Erythroblast (primary cell): ENCODE measurements at places on chromosomes 2 and 18.

DNA sequence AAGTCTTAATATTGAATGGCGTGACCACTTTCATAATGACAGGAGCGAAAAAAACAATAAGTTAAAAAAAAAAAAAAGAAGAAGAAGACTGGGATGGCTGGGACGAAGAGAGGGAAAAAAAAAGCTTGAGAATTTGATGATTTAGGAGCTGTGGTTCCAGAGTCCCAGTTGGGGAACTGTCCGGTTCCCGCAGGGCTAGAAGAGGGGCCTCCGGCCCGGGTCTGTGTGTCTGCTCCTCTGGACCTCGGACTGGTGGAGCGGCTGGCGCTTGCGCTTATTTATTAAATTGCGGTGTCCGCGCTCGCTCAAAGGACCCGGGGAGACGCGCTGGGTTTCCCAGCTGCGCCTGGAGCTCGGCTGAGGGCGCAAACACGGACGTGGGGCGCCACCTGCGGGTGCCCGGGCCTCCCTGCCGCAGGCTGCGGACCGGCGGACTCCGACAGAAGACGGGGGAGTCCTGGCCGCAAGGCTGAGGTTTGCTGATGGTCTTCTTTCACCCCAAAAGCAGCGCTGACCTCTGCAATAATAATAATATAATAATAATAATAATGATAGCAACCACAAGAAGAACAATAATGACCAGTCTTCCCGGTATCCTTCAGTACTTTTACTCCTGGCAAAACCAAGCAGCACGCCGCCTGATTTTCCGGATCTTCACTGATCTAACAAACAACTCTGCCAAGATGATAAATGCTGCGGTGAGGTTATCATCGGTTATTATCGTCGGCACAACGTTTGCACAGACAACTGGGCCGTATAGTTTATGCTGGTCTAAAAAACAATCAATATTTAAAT is at the start of gene CBLN2:
Gene CBLN2, minus strand, starts transcription at position 251 of the 795 bp plus-strand sequence. CDS start 2,182 bp downstream, outside the sequence.
- peak; percentile 45 for DNase-seq

- no peak for DNase-seq
Observed at GRCh38 chr2:27566628-27567027, 16.2 kb upstream of the ZNF512 start.

DNA sequence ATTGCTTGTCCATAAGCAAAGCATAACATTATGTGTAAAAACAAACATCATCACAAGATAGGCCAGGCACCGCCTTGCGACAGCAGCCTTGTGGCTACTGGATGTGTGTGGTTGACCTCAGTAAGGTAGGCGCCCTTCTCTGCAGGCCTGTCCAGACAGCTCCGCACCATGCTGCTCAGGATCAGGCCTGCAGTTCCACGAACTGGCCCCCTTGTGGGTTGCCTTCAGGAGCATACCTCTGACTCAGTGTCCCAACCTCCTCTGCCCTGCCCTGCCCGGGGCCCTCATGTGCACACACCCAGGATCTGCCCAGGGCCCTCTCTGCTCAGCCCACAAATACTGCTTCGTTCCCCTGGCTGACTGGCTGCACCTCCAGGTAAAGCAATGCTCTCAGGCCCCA is 16.1 kb upstream of the ZNF236 start:
- DNase-seq: no peak

DNA sequence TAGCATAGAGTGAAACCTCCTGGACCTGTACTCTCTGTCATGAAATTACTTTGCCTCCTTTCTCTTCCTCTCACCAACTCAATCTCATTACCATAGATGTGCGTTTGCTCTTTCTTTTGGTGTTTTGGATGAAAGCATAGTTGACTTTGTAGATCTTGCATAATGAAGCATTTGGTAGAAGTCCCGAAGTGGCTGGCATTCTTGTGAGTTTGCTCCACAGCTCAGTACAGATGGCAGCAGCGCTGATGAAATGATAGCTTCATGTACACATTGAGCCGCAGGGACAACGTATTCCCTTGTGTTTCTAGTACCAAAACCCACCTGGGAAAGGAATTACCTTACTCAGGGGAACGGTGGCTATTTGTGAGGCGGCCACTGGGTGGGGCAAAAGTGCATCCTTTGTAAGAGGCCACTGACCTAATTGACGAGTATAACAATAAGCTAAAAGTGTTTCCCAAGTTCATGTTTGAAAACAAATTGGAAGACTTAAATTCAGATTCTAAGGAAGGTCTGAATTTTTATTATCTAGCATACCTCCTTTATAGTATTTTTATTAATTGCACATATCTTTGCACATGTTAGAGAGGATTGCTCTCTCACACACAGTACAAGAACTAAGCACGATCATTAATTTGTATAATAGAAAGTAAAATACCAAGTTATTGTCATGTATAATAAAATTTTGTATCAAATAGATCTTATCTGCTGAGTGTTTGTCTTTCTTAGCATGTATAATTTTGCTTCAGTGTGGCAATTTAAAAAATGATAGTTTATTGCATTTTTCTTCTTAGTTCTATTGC is 25.4 kb upstream of the CDH7 start:
- peak; percentile 3 for DNase-seq

DNA sequence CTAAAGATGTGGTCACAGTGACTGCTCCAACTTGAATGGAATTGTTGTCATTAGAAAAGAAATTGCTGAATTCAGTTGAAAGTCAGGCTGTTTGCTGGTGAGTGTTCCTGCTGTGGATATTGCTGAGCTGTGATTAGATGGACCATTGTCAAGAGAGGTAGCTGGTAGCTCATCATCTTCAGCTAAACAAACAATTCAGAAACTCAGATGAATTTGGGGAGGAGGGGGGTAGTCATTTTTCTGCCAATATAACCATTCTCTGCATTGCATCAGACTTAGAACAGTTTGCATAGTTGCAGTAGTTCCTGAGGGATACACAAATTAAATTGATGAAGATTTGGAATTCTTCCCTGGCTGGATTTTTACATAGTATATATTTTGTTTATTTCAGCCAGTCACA is 108.3 kb downstream of the MTCL1 start:
- no peak for DNase-seq

- peak; percentile 89 for DNase-seq
Observed at GRCh38 chr2:11477994-11478393, 12.0 kb upstream of the E2F6 start.

GRCh38 chr2:233080836-233081229 is 20.7 kb downstream of the INPP5D start:
- no peak for DNase-seq

GRCh38 chr18:55858661-55859515 is 270.9 kb upstream of the TCF4 start:
- no peak for DNase-seq

GRCh38 chr2:64454386-64455332 is 697 bp downstream of the LGALSL start:
- DNase-seq: peak; percentile 62

DNA sequence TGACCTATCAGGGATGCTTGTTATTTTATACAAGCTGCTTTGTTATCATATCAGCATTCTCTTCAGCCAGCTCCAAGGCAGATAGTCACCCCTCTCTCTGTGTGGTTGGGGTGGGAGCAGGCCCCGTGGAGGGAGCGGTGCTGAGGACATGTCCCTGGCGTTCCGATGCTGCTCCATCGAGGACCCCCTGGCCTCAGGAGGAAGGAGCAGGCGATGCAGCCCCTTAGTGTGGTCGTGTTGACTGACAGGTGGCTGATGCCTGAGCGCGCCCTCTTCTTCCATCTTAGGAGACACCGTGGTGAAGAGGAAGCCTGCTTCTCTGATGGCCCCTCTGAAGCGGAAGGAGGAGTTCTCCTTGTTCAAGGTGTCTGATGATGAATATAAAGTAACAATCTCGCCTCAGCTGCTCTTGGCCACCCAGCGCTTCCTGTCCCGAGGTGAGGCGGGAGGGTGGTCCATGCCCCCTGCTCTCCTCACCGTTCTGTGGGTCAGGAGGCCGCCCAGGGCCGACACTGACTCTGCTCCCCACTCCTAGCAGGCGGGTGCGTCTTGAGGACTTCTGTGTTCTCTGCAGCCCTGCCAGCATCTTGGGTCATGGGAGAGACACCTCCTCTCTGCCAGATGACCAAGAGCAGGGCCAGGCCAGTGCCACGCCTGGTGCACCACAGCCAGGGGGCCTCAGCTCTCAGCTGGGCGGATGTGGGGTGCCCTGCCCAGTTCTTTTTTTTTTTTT is 10.6 kb downstream of the CNNM3 start:
- no peak for DNase-seq

- no peak for DNase-seq
Observed at GRCh38 chr2:240288087-240288521, 147.4 kb upstream of the GPC1 start.

DNA sequence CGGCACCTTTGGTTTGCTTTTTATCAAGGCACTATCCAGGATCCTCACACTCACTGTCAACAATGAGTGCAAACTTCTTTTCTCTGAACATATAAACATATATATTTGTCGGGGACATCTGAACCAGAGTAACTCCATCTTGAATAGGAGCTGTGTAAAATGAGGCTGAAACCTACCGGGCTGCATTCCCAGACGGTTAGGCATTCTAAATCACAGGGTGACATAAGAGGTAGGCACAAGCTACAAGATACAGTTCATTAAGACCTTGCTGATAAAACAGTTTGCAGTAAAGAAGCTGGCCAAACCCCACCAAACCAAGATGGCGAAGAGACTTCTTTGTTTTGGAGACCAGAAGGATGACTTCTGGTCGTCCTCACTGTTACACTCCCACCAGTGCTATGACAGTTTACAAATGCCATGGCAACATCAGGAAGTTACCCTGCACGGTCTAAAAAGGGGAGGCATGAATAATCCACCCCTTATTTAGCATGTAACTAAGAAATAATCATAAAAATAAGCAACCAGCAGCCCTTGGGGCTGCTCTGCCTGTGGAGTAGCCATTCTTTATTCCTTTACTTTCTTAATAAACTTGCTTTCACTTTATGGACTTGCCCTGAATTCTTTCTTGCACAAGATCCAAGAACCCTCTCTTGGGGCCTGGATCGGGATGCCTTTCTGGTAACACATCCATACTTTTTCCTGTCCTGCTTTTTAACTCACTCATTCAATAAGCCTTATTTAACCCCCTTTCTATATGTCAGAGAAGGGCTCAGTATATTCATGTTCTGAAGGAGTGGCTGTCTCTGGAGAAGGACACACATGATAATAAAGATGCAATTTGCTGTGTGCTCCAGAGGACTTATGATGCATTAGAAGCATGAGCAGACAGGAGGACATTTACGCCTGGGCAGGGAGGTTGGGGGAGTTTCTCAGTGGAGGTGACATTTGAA is 65.4 kb downstream of the TACR1 start:
- no peak for DNase-seq

DNA sequence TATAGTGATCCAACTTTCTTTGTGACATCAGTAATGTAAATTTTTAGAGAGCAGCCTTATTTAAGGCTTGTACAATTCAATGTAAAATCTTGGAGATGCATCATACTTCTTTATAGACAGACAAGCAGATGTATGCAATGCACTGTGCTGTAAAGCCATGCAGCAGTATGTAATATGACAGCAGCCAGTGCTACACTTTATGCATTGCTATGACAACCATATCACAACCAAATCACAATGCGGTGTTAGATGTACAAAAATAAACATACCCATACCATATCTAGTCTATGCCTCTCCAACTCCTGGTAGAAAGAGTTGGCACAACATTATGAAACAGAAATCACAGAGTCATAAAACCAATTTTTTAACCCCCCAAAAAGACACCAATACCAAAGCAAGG is 110.3 kb upstream of the WDSUB1 start:
- DNase-seq: no peak

DNA sequence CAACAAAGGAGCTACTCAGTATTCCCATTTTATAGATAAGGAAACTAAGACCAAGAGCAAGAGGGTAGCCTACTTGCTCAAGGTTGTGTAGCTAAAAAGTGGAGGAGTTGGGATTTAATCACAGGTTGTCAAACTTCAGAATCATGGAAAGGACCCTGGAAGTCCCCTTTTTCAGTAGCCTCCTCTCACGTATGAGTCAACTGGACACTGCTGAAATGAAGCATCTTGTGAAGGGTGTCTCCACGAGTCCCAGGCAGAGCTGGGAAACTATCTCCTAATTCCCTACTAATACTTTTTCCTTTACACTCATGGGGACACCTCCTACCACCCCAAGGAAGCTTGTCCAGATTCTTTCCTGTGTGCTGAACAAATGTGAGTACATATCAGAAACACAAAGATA is 155.8 kb downstream of the RHBDD1 start:
- no peak for DNase-seq

GRCh38 chr2:109177635-109178034 is 48.6 kb downstream of the SH3RF3 start:
- DNase-seq: no peak

DNA sequence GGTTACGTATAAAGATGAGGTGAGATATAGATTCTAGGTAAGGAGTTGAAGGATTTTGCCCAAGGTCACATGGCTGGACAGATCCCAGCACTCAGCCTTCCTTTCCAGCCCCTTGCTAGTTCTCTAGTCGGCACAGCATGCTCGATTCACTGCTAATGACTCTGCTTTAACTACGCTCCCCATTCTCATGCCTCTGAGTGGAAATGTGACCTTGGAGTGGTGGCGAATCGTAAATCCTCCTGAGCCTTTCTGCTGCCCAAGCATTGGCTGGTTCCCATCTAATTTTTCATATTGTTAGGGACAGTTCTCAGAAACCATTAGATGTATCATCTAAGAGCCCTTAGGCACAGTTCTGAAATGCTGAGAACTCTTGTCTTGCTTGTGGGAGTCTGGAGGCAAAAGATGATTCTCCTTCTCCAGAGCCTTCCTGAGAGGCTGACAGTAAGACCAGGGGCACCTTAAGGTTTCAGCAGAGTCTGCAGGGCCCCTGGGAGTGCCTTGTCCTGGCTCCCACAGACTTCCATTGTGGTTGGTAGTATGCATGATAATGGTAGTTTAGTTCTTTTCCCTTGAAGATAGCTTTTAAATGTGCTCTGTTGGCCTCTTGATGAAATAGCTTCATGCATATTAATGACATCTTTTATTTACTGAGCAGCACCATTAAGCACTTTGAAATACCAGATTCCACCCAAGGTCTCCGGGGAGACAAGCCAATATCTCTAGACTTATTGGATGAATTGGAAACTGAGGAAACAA is 377.8 kb upstream of the SLC14A2 start:
- no peak for DNase-seq

DNA sequence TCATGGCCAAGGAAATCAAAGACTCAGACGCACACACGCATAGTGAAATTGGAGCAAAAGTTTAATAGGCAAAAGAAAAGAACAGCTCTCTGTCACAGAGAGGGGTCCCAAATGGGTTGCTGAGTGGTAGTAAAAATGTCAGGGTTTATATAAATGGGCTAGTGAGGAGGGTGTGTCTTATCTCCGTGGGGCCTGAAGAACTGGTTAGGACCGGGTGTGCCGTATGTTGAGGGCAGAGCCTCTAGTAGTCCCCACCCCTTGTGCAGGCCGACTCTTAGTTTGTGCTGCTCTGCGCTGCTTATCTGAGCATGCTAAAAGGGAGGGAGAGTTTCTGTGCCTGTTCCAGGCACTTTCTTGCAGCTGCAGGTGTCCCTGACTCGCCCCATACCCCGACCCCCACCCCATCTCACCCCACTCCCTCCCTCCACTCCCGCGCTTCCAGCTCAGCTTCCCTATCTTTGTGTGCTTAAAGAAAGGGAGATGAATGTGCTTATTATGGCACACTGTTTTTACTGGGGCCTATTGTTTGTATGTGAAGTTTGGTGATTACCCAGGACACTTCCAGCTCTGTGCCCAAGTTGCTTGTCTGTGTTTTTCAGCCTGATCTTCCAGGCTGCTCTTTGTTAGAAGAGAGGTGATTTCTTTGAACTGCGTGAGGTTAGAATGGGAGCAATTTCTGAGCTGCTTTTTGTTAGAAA is 167.4 kb downstream of the SPAG16 start:
- DNase-seq: peak; percentile 86
